ENCODE measurements at places on chromosomes 11 and 22.

DNA sequence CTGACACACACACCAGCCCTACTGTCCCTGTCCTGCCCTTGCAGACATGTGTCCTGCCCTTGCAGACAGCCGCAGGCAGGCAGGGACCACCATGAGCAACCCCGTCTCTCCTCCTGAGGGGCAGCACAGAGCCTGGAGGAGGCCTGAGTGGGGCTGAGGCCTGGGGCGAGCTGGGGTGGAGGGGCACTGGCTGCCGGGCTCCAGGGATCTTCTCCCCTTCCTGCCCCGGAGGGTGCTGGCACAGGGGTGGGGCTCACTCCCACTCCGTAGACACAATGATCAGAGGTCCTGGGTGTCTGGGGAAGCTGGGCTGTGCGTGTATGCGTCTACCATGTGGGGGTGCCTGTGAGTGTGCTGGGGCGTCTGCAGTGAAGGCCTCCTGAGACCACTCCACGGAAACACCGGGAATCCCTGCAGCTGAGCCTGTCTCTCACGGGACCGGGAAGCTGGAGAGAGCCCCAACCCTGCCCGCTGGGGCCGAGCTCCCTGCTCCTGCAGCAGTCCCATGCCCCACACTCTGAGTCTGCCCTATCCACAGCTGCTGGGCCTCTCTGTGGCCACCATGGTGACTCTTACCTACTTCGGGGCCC is 588 bp downstream of the TSPAN32 start:
- DNase-seq, result no peak

GRCh38 chr11:47867823-47868222 is 19.7 kb upstream of the NUP160 start:
- no peak for DNase-seq

- DNase-seq, result no peak
Observed at GRCh38 chr11:130731401-130731800, 184.9 kb downstream of the SNX19 start.

DNA sequence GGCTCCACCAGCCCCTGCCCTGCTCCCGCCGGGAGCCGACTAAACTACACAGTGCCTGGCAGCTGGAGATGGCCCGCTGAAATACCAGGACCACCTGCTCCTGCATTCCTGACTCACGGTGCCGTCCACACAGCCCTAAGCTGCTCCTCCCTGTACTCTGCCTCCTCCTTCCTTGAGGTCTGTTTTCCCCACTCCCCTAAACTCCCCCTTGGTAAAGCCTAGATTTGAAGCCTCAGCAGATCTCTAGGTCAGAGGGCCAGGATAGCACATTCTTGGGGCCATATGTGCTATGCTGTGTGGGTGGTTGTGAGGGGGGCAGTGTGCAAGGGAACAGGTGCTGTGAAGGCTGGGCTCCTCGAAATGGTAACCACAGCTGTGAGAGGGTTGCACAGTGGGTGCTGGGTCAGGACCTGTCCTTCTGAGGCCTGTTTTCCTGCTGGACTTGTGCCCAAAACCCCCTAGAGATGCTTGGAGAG is 9.7 kb downstream of the LRFN4 start:
- no peak for DNase-seq

GRCh38 chr22:44524806-44525205 is 26.8 kb upstream of the RTL6 start:
- no peak for DNase-seq

DNA sequence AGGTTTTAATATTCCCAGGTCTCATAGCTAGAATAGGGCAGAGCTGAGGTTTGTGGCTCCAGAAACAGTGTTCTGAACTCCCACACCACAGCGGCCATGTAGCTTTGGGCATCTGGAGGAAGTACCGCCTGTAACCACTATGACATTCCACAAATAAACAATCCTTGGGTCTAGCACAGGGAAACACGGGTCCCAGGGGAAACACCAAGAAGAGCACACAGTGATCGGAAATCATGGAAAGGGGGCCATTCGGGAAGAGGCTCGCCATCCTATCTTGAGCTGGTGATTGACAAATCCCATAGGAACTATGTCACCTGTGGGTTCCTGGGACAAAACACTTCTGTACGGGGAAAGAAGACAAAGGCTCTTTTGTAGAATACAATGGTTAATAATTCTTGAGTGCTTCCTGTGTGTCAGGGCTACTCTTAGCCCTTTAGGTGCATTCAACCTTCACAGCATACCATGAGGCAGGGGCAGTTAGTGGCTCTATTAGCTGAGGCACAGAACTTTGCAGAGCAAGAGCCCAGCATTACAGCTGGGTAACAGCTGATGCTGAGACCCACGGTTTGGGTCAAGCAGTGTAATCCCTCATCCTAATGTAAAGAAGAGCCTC is 514.2 kb downstream of the NTM start:
- DNase-seq, result no peak

All from GM04503 (cell line).